ENCODE measurements at places on chromosomes 3 and 15.

- DNase-seq, result no peak
Observed at GRCh38 chr3:126685493-126685892, 18.5 kb upstream of the CHCHD6 start.

DNA sequence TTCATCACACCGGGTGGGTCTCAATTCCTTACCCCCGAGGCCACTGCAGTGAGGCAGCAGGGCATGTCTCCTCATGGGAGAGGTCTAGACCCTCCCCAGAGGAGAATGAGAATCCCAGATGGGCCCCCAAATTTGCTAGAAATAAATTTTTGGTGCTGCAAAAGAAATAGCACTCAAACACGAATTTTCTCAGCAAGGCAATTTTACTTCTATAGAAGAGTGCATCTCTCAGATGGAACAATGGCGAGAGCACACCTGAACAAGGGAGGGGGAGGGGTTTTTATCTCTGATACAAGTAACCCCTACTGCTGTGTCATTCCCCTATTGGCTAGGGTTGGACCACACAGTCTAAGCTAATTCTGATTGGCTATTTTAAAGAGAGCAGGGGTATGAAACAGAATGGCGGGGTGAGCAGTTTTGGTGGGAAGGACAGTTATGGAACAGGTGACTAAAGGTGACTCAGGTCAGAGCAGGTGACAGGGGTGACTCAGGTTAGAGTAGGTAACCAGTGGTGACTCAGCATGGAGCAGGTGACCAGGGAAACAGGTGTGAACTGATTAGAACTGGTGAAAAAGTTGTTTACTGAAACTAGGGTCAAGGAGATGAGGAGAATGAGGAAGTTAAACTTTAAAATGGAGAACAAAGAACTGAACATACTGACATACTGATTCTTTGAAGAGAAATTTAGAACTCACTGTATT, 93.0 kb upstream of the WNT7A start:
- DNase-seq, result no peak

- no peak for DNase-seq
Observed at GRCh38 chr15:27328186-27328585, 357.2 kb downstream of the GABRG3 start.

GRCh38 chr3:17747174-17747889, 4.9 kb upstream of the TBC1D5 start:
- DNase-seq, result no peak

DNA sequence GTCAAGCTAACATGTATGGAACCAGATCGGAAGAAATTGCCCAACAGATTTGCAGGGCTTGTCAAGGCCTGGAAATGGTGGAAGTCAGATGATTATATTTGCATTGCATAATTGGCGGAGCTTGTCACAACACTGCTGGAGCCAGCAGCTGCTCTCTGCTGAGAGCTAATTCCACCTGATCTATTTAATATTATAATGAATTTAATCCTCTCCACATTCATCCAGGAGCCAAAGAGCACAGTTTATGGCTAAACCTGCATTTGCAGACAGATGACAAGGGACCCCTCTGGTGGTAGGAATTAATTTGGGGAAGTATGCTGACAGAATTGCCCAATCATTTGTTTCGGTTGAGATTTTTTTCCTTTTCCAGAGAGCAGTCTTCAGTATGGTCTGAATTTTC, 730.2 kb downstream of the TUSC7 start:
- DNase-seq, result no peak

DNA sequence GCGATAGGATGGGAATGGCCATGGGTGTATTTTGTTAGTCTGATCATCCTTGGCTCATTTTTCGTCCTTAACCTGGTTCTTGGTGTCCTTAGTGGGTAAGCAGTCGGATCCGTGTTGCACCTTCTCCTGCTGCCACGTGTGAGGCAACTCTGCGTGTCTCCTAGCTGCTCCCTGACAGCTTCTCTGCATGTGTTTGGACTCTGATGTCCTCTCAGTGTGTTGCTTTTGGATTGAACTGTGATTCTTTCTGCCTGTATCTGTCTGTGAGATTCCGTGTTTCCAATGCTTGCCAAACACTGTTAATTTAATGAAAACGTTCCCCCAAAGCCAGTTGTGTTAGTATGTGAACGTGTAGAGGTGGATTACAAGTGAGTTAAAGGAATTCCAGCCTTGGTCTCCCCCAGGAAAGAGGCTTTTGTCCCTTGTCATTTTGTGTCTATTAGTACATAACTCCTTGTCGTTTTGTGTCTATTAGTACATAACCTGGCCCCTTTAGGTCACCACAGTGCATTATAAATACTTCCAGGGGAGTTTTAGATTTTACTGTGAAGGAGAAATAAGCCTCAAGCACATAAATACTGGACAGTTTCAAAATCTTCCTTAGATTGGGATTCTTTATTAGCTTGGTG, 172.4 kb downstream of the CHDH start:
- DNase-seq, result no peak

GRCh38 chr15:36117296-36117787, 462.1 kb upstream of the CDIN1 start:
- DNase-seq, result no peak

- no peak for DNase-seq
Observed at GRCh38 chr15:96369351-96369750, 38.9 kb downstream of the NR2F2 start.

- DNase-seq, result no peak
Observed at GRCh38 chr3:116836286-116836685, 126.7 kb downstream of the TUSC7 start.

DNA sequence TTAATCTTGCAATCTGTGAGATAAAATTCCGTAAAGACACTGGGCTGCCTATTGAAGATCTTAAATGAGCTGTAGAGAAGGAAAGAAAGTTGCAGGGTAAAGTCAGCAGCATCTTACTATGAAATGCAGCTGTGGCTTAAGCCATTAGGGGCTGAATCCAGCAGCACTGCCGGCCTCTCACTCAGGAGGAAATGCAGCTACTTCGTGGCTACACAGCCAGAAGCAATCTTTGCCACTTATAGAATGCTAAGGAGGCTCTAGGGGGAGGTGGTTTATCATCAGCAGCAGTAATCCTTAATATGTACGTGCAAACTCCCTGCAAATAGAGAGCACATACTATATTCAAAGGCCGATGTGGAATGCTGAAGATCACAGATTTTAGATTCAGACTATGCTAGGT, 19.1 kb upstream of the MCTP2 start:
- DNase-seq, result no peak

GRCh38 chr3:69292185-69292584, 93.7 kb downstream of the FRMD4B start:
- no peak for DNase-seq

DNA sequence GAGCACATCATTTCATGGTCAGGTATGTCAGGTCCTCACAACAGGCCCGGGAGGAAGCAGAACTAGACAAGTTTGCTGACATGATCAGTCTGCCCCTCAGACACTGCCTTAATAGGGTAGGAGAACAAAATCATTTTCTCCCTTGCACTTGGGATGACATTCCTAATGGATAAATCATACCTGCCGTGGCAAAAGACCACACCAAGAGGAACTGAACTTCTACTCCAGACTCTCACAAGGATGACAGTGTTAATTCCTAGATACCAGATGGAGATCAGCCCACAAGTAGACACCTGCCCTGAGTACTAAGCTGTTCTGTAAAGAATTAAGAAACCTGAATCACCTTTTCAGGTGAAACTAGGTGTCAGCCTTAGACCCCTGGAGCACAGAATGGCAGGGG, 19.5 kb downstream of the SIAH2 start:
- DNase-seq, result no peak

GRCh38 chr3:34155666-34156065, 357.2 kb downstream of the PDCD6IP start:
- no peak for DNase-seq

- DNase-seq, result peak; percentile 48
Observed at GRCh38 chr15:29103824-29104565, 165.6 kb downstream of the NSMCE3 start.

DNA sequence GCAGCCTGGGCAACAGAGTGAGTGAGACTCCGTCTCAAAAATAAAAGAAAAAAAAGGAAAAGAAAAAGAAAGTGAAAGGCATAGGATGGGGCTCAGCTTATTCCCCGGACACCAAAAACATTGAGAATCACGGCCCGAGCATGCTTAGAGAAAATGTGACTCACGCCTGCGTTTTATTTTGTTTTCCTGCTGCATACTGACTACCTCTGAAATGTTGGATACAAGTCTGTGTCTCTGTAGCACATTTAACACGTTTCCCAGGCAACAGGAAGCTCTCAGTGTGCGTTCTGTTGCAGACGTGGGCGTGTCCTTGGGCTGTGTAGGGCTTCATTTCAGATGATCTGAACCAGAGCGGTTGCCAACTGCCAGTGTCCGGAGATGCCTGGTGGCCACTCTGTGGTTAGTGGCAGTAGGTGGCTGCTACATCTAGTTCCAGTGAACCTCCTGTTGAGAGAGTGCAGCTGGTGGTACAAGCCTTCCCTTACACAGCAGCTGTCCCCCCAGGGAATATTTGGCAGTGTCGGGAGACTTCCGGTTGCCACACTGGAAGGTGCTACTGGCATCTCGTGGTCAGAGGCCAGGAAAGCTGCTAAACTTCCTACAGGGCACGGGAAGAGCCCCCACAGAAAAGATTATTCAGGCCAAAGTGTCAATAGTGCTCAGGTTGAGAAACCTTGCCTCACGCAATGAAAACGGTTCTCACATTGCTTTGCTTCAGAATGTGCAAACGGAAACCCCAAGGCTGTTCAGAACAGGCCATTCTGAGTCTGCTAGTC, 3.0 kb downstream of the SLC51A start:
- DNase-seq, result peak; percentile 54

DNA sequence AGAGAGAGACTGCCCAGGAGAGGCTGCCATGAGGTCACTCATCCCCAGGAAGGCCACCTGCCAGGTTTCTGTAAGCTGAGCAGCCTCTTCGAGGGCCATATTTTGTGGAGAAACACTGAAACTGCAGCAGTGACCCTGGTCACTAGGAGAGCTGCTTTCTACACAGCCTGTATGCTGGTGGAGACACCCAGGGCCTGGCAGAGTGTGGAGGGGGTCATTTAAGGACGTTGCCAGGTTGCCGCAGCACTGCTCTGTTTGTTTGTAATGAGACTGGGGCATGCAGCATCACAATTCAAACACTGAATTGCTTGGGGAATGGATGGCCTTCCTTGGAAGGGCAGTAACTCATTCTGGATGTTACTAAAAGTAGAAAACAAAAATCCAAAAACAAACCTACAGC, 104.9 kb upstream of the TRIM42 start:
- DNase-seq, result no peak

DNA sequence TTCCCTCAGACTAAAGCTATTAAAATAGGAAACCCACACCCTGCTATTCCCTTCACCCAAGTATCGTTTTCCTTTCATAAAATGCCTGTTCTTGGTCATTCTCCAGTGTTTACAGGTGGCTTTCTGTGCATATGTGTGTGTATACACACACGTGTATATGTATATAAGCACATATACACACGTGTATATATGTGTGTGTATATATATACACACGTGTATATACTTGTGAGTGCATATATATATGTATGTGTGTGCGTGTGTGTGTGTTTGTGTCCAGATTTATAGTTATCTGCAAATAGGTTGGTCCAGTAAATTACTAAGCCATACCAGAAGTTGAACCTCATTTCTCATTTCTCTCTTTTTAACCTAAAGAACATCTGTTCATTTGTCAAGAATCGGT, 15.7 kb upstream of the TEX9 start:
- no peak for DNase-seq

GRCh38 chr15:70427167-70428120, 329.7 kb upstream of the TLE3 start:
- DNase-seq, result no peak

DNA sequence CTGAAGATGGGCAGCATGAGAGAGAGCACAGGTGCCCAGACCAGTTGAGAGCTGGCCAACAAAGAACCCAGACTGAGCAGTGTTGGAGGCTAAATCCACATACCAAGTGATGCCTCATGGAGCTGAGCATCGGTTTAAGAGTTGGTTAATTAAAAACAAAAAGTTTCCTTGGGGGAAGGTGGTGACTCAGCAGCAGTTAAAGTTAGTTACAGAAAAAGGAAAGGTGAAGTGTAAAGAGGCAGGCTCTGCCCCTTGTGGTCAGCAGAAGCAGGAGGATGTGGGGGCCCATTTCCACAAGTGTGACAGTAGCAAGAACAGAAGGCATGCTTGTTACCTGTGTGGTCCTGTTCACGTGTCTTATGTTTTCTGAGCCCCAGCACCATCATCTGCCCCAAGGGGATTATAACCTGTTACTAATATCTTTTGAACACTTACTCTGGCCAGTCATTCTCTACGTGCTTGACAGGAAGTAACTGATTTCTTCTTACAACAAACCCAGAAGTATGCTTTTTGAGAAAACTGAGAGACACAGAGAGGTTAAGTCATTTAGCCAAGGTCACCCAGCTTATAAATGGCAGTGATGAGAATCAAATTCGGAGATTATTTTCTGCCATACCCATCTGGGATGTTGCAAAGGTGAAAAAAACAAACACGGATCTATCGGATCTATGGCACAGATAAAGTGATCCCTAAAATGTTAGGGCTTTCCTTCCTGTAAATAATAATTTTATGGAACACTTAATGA, 91.0 kb downstream of the EPHB1 start:
- no peak for DNase-seq

GRCh38 chr3:72354486-72354885, 493.8 kb downstream of the SHQ1 start:
- no peak for DNase-seq

DNA sequence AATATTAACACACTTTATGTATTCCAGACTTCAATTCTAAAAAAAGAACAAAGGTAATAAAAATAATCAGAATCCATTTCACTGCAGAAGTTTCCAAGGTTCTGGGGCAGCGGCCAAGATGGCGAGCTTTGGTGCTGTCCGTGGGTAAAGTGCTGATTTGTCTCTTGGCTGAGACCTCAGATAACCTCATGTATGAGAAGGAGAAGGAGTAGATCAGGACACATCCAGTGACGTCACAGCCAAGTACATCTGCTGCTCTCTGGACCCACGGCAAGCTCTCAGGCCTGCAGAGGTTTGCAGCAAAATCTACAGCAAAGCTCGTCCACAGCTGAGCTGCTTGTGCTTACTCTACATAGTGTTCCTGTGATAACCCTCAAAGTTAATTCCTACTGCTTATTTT, 165.7 kb downstream of the MAGI1 start:
- DNase-seq, result no peak

DNA sequence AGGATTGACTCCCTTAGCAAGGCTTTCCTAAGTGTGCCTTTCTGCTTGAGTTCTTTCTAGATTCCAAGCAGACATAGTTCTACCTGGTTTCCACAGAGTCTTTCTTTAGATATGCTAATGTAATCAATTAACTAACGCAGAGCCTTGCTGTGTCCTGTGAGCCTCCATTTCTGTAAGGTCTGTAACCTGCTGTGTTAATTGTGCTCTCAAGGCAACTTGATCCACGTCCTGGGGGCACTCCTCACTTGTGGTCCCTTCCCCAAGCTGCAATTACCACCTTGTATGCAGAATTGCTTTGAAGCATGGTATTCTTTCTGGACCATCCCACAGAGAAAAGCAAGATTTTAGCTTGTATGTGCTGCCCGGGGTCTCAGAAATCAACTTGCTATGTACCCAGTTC, 29.5 kb upstream of the THSD4 start:
- no peak for DNase-seq

- DNase-seq, result no peak
Observed at GRCh38 chr3:126895178-126896066, 87.5 kb upstream of the PLXNA1 start.

All from activated T-cell treated with anti-CD3 and anti-CD28 coated beads for 24 hours (primary cell).